ENCODE measurements at places on chromosomes 5 and 9.

DNA sequence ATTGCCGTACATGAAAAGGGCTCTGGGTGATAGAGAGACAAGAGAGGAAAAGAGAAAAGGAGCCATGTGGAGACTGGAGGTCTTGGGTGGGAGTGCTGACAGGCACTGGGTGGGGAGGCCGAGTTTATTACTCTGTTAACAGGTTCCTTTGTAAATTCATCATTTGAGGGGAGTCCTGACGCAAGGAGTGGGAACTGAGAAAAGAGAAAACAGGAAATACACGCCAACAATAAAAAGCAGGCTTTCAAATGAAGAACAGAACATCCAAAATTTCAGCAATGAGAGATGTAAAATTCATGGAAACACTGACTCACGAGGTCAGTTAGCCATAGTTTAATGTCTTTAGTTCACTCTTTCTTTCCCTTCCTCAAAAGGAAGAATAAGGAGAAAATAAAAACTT, 342.8 kb downstream of the TMEM167A start:
- no peak for DNase-seq

- DNase-seq = no peak
Measured at GRCh38 chr5:180330810-180331646, 22.1 kb downstream of the GFPT2 start.

DNA sequence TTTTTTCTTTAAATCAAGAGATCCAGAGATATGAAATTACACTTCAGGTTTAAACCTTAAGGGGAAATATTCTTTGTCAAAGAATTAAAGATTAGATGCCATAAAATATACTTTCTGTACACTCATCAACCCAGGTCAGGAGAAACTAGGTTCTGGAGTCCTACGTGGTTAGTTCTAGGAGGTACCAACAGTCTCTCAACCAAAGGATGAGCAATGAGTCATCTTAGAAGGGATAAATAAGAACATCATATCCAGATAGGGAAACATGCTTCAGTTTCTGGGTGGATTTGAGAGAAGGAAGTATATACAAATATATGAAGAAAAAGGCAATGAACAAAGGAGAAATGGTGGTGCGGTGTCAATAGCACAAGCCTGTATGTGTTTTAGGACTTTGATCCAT, 98.2 kb downstream of the CSNK1G3 start:
- no peak for DNase-seq

DNA sequence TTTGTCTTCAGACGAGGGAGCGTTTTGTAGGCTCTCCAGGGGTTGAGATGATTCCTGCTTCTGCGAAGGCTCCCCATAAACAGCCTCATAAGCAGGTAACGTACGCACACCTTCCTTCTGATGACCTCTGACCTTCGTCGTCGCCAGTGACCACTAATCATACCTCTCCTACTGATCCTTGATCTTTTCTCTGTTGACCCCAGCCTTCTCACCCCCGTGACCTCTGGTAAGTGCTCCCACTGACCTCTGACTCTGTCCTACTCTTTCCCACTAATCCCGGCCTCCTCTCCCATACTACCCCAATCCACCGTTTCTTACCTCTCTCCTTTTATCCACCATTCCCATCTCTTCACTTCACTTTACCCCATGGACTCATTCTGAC, 345 bp downstream of the DNAI1 start:
- DNase-seq = no peak

- DNase-seq = no peak
Measured at GRCh38 chr5:76947082-76947503, 5.8 kb upstream of the CRHBP start.

DNA sequence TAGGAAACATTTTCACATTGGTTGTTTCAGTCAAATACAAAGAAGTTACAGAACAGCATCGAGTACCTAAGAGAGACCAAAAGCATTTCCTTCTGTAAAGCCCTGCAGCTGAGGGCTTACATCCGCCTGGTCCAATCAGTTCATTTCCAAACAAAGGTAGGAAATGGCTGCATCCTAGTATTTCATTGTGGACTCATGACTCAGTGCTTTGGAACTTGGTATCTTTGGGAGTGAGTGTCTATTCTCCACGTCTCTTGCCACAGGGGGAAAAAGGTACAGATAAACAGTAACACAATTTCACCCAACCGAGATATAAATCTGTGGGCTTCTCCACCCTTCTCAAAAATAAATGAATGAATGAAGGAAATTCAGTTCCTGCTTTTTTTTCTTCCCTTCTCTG, 75.4 kb downstream of the NFIB start:
- no peak for DNase-seq

- no peak for DNase-seq
Measured at GRCh38 chr5:69011910-69012309, 81.9 kb upstream of the SLC30A5 start.

DNA sequence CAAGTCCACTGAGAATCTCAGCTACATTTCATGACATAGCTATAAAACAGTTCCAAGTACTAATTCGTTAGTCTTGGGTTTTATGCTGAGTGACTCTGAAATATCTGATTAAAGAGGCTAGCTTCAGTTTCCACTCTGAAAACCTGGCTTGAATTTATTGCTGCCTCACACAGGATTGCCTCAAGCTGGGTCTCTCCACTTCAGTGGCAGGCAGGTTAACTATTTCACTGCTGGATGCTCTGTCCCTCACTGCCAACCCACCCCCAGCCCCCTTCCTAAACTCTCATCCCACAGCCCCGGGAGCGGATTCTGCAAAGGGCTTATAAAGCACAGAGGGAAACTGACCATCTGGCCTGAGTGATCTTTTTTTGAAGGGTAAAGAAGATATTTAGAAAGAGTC, 318.3 kb downstream of the MLLT3 start:
- no peak for DNase-seq

- DNase-seq = peak; percentile 47
Measured at GRCh38 chr9:105405514-105406131, 42.2 kb upstream of the FSD1L start.

DNA sequence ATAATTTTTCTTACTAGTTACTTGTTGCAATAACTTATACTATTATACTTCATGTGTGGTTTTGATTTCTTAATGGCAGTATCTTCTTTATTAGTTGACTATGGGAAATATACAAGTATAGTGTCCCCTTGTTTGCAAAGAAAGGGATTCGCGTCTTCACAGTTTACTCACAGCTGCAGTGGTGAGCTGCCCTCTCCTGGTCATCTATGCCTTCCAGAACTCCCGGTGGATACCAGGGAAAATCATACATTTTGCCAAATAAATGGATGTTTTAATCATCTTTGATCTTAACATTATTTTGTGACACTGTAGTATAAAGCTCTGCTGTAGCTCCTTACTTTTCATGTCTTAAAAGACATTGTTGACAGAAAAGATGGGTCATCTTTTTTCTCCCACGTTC, 142.0 kb downstream of the ZCCHC7 start:
- DNase-seq = no peak

GRCh38 chr5:117652036-117652957, 1077.7 kb upstream of the SEMA6A start:
- DNase-seq = no peak

- DNase-seq = no peak
Measured at GRCh38 chr5:135246923-135247795, 151.9 kb downstream of the MACROH2A1 start.

GRCh38 chr9:37540634-37541033, 35.5 kb downstream of the FBXO10 start:
- no peak for DNase-seq

GRCh38 chr5:144103611-144104485, 66.6 kb downstream of the YIPF5 start:
- DNase-seq = no peak

- no peak for DNase-seq
Measured at GRCh38 chr9:132712753-132713152, 42.5 kb downstream of the GTF3C4 start.

- no peak for DNase-seq
Measured at GRCh38 chr5:144742361-144742760, 571.7 kb downstream of the KCTD16 start.

GRCh38 chr9:93810028-93810971, 144.9 kb downstream of the BARX1 start:
- DNase-seq = no peak

DNA sequence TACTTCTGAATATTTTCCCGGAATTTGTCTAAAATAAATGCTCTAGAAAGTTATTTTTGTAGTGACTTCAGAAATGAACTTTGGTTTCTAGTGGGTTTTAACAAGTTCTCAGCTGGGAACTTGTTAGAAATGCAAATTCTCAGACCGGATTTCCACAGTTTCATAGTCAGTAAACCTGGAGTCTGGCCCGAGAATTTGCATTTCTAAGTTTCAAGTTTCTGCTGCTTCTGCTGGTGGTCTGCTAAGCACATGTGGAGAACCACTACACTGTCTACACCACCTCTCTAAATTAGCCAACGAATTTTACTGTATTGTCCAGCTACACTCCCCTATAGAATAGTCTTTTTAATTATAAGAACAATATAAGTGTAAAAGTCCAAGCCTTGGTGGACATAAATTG, 208.0 kb downstream of the CHSY3 start:
- no peak for DNase-seq

GRCh38 chr5:82176115-82176814, 101.9 kb downstream of the RPS23 start:
- DNase-seq = no peak

DNA sequence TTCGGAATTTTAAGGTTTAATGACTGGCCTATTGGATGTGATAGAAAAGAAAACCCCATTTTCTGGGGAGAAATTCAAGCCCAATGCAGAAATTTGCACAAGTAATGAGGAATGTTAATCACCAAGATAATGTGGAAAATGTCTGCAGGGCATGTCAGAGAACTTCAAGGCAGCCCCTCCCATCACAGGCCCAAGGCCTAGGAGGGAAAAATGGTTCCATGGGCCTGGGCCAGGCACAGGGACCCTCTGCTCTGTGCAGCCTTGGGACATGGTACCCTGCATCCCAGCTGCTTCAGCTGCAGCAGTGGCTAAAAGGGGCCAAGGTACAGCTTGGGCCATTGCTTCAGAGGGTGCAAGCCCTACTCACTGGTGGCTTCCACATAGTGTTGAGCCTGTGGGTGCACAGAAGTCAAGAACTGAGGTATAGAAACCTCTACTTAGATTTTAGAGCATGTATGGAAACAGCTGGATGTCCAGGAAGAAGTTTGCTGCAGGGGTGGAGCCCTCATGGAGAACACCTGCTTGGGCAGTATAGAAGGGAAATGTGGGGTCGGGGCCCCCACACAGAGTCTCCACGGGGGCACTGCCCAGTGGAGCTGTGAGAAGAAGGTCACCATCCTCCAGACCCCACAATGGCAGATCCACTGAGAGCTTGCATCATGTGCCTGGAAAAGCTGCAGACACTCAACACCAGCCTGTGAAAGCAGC, 12.2 kb downstream of the FBXO10 start:
- no peak for DNase-seq

DNA sequence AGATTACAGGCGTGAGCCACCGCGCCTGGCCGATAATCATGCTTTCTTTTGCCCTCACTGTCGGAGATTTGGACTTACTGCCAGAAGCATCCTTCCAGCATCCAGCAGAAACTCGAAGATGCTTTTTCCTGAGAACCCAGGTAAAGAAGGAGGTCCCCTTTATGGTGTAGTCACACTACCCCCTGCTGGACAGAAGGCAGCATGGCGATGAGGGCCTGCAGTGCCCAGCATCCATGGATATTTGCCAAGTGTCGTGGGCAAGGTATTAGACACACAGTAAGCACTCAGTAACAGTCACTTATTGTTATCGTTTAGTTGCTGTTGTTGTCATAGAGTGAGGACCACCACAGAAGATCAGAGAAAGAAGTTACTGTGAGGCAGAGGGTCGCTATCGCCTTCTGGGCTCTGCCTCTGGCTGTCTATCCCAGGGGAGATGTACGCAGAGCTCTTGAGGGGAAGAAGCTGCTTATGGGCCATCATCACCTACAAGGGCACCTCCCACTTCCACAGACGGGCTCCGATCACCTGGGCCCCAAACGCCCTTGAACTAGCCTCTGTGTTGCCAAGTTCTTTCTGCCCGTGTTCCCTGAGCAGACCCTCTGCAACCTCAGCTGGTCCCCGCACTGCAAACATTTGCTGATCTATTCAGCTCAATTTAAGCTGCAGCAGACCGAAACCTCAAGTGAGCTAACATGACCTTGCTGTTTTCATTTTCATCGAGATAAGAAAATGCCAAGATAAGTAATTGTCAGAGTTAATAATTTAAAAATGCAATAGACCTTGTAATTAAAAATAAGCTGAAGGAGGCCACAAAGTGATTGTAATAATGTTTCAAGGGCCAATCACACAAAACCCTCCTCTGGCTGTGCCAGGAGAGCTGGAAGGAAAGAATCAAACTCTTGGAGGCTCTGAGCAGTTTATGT, 23.9 kb downstream of the C5orf15 start:
- peak; percentile 44 for DNase-seq

- no peak for DNase-seq
Measured at GRCh38 chr5:110865400-110866094, 126.7 kb downstream of the SLC25A46 start.

DNA sequence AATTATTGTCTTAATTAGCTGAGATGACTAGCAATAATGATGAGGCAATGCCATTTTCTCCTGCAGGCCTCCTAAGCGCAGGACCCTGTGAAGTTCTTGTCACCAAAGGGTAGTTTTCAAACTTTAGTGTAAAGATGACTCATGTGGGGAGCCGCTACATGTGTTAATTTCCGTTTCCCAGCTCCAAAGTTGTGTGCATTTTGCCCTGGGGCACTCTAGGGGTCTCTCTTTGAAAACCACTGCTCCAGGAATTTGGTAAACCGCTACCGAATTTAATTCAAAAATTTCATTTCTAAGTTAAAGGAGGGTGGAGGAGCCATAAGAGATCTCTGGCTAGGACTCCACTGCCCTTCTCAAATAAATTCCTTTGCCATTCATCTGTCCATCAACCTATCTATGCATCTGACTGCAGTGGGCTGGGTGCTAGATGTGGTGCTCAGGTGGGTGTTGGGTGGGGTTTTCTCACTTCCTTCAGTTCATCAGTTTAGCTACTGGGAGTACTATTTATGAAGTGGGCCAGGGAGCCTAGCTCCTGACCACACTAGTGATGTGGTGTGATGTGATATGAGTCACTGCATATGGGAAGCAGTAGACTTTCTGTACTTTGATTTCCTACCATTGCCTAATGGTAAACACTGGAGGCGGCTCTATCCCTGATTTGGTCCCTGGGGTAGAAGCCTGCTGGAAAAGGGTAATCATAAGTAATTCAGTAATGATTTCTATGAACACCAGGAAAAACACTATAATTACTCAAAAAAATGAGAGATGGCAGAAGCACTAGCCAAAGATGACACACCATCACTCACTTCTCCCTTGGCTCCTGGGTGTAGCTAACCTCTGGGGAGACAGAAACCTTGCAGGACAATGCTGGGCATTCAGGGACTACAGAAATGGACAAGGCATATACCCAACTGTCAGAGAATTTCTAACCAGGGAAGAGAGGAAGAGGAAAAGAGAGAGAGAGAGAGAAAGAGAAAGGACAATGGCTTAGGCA, 4.0 kb upstream of the ZSWIM6 start:
- DNase-seq = no peak

DNA sequence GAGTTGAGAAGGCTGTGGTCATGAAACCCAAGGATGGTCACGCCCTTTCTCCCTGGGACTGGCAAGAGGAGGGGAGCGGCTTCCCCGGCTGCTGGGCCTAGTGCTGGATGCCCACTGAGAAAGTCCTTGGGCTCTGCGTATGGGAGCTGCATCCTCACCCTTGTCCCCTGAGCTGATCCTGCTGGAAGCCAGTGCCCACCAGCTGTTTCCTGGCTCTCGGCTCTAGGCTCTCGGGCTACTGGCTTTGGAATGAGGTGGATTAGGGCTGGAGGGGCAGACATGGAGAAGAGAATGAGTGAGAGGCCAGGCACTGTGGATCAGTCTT, 149.3 kb upstream of the PPP1R26 start:
- no peak for DNase-seq

Measured in activated naive CD4-positive, alpha-beta T cell treated with Interleukin-2 at 50 U/mL for 16 hours (primary cell).